ENCODE measurements at places on chromosomes 5 and 9. TPM values are rescaled to one million over a fixed set of nuclear protein-coding genes. Genes with fewer than 3 reads are reported as not detected.

Gene PPP2CA
- polyA plus RNA-seq, result 276 TPM

Gene CTSL
- polyA plus RNA-seq, result 1.5 TPM

Gene IFNK
- not detected for polyA plus RNA-seq

Gene TSLP
- not detected for polyA plus RNA-seq
